T-helper 17 cell (primary cell): ENCODE measurements at places on chromosomes 13 and 19. TPM values are rescaled to one million over a fixed set of nuclear protein-coding genes. Genes with fewer than 3 reads are reported as not detected.

DNA sequence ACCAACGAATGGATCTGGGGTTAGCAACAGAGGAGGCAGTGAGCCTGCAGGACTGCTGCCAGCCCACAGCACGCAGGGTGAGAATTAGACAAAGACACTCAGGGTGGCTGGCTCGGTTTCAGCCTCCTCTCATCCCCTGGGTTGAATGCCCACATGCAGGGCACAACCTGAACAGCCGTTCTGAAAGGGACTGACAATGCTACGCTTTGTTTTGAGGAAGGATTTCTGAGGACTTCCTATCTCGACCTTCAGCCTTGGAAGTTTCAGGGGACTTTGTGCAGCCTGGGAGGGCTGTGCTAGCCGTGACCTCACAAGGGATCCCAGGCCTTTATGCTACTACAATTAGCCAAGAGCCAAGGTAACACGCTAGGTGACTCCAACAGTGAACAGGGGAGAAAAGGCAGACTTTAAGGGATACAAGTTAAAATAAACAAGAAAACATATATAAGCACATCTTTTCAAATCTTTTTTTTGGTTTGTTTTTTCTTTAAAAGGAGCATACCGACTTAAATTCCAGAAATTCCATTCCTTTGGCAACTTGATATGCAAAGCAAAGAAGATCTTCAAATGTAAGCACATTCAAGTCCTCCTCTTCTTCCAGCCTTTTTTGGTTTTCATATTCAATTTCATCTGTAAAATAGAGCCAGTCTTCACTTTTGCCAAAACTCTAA, 34.5 kb upstream of the URAD start:
- no peak overlapping the region for H3K27ac ChIP-seq
- no peak overlapping the region for H3K4me3 ChIP-seq
- peaks cover 20% of the 10 kb centered on the region for H3K27me3 ChIP-seq

DNA sequence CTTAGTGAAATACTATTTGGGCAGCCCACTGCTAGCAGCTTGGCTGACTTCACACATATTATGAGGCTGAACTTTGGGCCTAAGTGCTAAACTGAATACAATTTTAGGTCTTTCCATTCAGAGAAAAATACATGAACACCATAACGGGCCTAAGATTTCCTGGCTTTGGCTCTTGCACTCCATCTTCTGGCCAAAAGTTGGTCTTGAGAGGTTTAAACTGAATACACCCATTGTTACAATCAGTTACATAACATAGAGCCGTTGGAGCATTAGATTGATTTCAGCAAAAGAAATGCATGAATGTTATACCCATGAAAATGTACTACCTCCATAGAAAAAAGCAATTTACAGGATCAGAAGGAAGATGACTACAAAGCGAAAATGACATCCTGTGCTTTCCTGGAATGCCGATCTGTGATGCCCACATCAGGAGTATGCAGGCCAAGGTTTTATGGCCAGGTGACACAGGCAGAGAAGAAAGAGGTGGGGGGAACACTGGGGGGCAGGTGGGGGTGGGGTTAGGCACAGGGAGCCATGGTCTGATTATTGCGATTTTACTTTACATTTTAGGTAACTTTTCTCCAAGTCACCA, 11.1 kb upstream of the SHISA2 start:
- peaks cover 25% of the 10 kb centered on the region for H3K27me3 ChIP-seq
- H3K4me1 ChIP-seq: peaks cover 5% of the 10 kb centered on the region
- peak; percentile 29 for DNase-seq
- no peak overlapping the region for H3K4me3 ChIP-seq

DNA sequence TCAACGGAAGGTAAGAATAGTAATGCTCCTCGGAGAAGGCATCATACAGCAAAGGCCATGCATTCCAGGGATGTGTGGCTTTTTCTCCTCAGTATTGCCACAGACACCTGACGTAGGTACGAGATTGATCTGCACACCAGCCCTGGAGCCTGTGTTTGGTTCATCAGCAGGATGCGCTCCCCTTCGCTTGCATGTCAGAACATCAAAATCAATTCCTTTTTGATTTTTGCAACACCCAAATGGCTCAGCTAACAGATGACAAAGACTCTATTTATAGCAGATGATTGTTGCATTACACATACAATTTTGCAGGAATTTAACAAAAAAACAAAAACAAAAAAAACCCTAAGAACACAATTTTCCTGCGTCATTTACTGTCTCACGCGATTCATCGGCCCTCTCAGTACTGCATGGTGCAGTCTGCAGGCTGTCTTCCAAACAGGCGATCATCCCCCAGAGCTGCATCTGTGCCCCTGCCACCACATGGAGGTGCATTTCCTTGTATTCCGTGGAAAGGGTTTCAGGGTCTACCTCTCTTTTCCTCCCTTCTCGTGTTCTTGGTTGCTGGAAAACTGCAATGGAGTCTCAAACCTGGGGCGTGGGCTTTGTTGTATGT, 207.3 kb downstream of the TEX29 start:
- no peak overlapping the region for H3K27ac ChIP-seq
- no peak overlapping the region for H3K4me3 ChIP-seq

DNA sequence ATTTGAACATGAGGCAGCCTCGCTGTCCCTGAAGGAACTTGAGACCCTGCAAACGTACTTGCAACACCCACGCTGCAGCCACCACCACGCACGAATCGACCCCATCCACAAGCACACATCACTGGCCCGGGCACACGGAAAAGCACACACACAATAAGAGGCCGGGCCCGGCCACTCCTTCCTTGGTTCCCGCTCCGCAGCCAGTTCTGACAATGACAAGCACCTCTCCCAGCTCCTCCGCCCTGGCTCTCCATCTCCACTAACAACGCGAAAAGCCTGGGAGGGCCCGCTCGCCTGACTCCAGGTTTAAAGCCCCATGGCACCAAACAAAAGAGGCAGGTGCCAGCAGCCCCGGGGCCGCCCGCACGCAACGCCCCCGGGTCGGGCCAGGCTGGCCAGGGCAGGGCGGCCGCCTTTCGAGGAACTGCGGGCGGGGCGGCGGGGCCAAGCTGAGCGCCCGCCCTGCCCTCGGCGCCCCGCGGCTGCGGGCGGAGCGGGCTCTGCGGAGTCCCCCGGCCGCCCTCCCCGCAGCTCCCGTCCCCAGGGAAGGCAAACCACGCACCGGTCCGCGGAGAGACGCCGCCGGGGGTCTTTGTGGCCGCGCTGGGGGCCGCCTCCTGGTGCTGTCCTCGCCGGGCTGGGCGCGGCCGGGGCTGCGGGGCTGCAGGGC, 495 bp downstream of the DCLK1 start:
- no peaks in the 10 kb centered on the region for H3K36me3 ChIP-seq
- H3K4me3 ChIP-seq: no peak overlapping the region
- no peak overlapping the region for H3K27ac ChIP-seq

DNA sequence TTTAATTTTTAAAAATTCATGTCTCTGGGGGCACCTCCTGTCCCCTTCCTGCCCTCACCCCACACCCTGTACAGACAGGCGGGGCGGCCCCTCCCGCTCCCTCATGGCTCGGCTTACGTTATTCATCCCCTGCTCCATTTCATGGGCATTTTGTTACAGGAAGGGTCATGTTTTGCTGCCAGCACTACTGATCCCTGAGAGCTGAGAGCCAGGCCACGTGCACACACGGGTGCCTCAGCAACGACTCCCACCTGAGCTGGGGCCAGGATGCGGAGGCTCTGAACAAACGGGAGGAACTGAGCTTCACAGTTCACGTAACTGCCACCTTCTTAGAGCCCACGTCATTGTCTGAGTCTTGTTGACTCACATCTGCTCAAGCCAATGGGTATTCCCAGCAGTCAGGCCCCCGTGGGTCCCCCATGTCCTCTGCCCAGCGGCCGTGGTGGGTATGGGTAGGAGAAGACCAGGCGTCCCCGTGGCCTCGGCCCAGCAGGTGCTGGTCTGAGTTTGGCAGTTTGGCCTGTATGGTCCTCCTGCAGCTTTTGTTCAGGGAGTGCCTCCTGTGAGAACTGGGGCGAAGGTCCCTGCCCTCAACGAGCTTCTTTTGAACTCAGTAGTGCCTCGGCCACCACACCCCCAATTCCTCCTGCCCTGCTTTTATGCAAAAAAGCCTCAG, 16.4 kb upstream of the TMEM255B start:
- DNase-seq: no peak
- H3K27ac ChIP-seq: no peak overlapping the region
- H3K27me3 ChIP-seq: peaks cover 7% of the 10 kb centered on the region
- peaks cover 2% of the 10 kb centered on the region for H3K36me3 ChIP-seq
- peaks cover 26% of the 10 kb centered on the region for H3K4me1 ChIP-seq
- H3K4me3 ChIP-seq: peak overlapping the region; percentile 79

DNA sequence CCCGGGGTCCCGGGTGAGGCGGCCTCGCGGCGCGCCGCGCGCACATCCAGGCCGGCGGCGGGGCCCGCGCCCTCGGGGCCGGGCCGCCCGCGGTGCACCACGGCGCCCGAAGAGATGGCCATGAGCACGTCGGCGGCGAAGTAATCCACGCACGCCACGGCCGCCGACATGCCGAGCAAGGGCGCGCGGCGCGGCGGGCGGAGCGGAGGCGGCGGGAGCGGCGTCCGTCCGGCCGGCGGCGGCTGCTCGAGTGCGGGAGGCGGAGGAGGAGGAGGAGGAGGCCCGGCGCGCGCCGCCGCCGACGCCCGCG, at the start of gene KLF16:
KLF16 (minus strand) TSS at position 252 of the 310 bp plus-strand sequence; CDS start at position 170, 82 bp downstream.
- H3K4me1 ChIP-seq: peaks cover 25% of the 10 kb centered on the region
- no peak for DNase-seq
- peak within 1 kb of the TSS; percentile 96 for H3K27ac ChIP-seq

- no peaks in the 10 kb centered on the region for H3K36me3 ChIP-seq
- no peak for DNase-seq
- no peaks in the 10 kb centered on the region for H3K4me1 ChIP-seq
- no peak overlapping the region for H3K4me3 ChIP-seq
- no peaks in the 10 kb centered on the region for H3K27me3 ChIP-seq
These were observed 214.1 kb downstream of the COL4A1 start for GRCh38 chr13:110092831-110093247.

DNA sequence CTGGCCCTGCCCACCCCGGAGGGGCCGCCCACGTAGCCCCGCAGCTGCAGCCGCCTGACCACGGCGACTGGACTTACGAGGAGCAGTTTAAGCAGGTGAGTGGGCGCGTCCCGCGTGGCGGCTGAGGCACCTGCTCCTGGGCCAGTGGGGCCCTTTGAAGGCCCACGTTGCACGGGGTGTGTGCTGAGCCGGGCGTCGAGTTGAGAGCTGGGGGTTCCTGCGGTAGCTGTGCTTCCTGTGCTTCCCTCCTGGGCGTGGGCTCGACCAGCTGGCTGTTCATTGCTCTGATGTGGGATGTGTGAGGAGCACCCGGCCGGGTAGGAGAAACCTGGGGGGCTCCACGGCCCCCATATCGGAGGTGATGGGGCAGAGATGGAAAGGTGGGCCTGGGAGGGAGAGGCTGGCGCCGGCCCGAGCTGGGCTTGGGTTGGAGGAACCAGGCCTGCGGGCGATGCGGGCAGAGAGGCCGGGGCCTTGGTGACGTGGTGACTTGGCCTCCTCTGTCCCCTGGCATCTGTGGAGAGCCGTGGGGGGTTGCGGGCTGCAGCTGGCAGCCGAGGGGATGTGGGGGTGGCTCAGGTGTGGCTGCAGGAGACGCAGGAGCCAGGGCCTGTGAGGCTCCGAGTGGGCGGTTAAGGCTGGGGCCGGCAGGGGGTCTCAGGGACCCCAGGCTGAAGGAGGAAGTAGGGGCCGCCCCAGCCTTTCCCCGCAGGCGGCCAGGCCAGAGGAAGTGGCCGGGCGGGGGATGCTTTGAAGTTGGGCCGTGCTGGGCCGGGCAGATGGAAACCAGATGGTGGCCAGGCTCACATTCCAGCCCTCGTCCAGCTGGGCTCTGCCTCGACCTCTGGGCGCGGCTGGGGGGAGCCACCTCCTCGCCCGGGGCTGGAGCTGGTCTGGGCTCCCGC, 7.1 kb downstream of the ARID3A start:
- peaks cover 18% of the 10 kb centered on the region for H3K4me1 ChIP-seq
- H3K4me3 ChIP-seq: peak overlapping the region; percentile 93
- no peaks in the 10 kb centered on the region for H3K27me3 ChIP-seq
- no peak for DNase-seq

Gene RPL28
- total RNA-seq: 3,616 TPM

Gene EDNRB
- total RNA-seq: not detected

Gene ETV2
- 0.50 TPM for total RNA-seq

Gene FREM2
- not detected for total RNA-seq

Gene CRX
- total RNA-seq: not detected
